ENCODE measurements at places on chromosomes 13 and 19.

DNA sequence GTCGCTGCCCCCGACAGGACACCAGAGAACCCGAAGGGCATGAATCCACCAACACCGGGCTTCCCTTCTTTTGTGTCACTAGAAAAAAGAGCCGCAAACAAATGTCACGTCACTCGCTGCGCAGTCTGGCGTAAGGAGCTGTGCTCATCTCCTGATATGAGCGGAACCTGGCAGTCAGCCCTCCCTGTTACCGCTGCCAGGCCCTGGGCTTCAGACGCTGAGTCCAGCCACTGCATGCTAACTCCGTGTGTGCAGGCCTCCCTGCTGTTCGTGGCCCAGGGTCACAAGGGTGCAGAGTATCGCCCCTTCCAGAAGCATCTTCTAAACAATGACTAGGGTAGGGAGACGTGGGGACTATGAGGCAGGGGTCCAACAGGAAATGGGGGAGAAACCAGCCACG, 71.3 kb downstream of the SLC7A1 start:
- no peak for DNase-seq

DNA sequence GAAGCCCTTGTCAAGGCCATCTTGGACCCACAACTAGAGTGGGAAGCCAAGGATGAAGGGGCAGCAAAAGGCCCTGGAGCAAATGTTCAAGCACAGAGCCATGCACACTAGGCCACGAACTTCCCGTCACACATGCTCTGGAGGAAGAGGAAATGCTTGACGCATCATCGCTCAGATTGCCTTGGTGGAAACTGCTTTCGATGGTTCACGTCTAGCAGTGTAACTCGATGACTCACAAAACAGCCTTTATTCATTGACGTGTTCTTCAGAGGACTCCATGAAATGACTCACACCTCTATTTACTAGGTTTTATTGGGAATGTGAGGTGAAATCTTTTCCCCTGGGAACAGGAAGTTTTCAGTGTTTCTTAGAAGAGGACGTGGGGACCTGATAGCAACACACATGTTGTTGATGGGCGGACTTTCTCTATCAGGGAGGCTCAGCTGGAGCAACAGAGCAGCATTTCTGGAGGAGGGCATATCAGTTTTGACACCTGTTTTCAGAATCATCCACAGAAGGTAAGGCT, 79.8 kb upstream of the FLT1 start:
- no peak for DNase-seq

DNA sequence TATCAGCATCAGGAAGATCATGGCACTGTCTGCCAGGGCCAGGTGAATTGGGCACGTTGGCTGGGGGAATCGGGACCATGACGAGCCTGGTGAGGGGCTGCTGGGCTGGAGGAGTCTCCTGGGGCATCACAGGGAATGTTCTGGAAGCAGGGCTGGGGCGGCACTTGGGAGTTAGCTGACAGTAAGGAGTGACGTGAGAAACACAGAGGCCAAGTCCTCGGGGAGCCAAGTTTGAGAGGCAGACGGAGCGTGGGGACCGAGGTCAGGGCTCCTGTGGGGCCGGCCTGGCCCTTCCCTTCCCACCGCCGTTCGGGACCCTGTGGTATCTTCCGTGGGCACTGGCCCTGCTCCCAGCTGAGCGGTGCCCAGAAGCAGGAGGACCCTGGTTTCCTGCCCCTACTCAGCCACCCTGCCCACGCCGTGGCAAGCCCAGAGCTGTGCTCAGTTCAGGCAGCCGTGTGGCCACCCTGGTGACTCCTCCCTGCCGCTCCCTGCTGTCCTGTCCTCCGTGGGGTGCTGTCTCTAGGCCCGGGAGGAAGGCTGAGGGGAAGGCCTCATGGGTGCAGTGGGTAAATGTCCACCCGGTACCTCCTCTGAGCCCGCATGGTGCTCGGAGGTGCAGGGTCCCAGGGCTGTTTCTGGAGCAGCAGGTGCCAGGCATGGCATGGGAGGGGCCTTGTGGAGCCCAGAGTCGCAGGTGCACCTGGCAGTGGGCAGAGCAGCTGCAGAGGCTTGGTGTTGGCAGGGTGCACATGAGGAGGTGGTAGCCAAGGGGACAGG, 25.2 kb downstream of the CRTC1 start:
- DNase-seq = no peak

DNA sequence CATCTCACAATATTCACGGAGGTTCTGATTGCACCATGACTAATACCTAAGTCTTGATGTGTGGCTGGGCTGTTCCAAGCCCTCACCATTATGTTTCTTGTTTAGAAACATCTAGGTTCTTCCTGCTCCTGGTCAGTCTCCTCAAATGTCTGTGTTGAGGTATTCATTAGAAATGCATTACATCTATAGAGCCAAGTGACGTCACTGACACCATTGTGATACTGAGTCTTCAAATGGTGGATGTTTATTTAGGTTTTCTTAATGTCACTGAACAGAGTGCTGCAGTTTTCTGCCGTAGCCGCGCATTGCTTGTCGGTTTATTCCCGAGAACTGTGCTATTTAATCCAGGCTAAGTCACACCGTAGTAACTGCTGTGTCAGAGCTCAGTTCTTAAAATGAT, 142.4 kb upstream of the SPACA7 start:
- DNase-seq = no peak

DNA sequence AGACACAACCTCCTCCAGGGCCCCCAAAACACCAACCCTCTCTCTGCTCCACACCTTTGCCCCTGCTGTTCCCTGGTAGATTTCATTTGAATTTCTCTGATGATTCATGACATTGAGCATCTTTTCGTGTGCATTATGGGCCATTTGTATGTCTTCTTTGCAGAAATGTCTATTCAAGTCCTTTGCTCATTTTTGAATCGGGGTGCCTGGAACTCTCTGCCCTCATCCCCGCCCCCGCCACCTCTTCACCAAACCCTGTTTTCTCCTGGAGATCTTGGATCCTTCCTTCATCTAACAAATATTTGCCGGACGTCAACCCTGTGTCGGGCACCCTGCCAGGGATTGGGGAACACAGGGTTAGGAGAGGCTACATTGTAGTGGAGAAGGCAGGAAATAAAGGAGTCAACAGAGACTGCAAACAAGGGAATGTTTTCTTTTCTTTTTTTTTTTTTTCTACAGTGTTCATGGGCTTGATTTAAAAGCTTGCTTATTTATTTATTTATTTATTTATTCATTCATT, 25.5 kb upstream of the SLC1A5 start:
- no peak for DNase-seq

- DNase-seq = no peak
These were observed 2139.9 kb downstream of the PCDH9 start for GRCh38 chr13:65090186-65090585.

GRCh38 chr13:110302997-110303396, 4.0 kb downstream of the COL4A1 start:
- DNase-seq = no peak

DNA sequence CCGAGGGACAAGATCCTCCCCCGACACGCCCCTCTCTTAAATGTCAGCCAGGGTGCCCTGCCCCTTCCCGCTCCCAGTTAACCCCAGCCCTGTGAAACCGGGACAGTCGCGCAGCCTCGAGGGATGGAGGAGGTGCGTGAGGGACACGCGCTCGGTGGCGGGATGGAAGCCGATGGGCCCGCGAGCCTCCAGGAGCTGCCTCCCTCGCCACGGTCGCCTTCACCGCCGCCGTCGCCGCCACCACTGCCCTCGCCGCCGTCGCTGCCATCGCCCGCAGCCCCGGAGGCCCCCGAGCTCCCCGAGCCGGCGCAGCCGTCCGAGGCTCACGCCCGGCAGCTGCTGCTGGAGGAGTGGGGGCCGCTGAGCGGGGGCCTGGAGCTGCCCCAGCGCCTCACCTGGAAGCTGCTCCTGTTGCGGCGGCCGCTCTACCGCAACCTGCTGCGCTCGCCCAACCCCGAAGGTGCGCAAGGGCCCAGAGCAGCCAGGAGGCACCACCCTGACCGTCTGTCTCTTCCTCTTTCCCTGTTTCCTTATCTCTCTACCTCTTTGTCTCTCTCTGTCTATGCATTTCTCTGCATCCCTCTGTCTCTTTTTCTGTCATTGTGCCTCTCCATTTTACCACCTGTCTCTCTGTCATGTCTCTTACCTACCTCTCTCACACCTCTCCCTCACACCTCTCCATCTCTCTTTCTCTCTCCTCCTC, at the start of gene NCCRP1:
Gene NCCRP1 (plus strand): TSS at position 105 of the 703 bp plus-strand sequence. CDS start 19 bp downstream, at position 124.
- DNase-seq = no peak

GRCh38 chr13:24605923-24606372, 74.3 kb upstream of the ATP12A start:
- DNase-seq = peak; percentile 85

GRCh38 chr13:20590561-20590960, 23.6 kb downstream of the IFT88 start:
- DNase-seq = no peak

GRCh38 chr19:48296963-48297734, 27.3 kb downstream of the ZNF114 start:
- no peak for DNase-seq

- DNase-seq = no peak
These were observed 978 bp downstream of the KLK8 start for GRCh38 chr19:51000426-51000825.

DNA sequence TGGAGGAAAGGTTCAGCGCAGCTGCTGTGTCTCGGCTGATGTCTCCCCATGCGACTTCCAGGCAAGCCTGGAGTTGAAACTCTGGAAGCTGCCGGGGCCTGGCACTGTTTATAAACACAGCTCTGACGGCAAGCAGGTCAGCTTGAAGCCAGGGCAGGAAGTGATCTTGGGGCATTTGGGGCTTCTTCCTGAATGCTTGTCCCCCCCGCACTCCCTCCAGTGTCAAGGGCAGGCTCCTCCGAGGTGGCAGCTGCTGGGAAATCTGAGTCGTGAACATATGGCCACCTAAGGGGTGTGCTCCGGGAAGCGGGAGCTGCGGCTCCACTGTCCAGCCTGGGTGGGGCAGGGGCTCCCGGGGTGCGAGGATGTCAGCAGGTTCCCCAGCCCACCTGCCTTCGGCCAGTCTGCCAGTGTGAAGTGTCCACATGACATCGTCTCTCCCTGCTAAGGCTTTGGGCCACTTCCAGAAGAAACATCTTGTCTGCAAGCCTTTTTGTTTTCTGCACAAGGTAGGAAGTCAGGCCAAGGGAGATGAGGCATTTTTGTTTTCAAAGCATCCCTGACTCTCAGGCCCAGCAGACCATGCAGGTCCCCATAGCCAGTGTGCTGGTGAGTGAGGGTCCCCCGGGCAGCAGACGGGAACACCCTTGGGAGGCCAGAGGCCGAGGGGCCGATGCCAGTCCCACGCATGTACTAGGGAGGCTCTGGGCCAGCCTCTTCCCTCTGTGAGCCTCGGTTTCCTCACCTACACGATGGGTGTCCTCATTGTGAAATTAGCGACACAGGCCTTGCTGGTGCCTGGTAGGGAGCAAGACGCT, 2.7 kb downstream of the PIAS4 start:
- no peak for DNase-seq

DNA sequence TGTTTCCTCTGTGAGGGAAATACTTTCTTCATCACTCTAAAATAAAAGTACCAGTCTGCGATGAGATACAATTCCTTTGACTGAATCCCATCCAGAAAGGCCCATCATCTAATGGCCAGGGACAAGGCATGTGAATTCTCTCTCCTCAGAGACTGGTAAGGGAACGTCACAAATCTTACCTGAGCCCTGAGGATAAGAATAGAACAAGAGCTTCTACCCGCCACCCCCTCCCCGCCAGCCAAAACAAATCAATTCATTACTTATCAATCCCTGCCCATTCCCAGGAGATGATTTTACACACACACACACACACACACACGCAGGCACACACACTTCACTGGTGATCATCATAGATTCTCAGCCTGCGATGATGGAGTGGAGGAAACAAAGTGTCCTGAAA, 198.7 kb downstream of the DNAJC15 start:
- no peak for DNase-seq

DNA sequence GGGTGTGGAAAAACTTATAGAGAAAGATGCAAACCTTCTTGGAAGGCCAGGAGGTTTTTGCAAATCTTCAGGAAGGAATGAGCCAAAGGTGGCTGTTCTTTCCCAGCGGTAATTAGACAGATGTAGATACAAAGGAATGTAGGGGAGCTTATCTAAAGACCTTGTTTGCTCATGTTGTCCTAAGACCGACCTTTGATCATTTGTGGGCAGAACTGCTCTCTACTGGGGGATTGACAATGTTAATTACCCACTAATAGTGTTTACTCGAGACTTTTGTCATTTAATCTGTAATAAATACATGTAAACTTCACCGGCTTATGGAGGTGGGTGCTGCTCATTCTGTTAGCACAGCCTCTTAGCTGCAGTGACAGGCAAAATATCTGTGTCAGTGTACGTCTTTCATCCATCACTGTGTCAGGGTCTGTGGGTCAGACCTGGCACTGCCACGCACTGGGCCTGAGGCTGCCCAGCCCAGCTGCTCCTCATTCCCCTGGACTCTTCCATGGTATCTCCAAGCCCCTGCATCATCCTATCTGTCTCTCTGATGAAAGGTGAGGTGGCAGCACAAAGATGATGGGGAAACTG, 68.3 kb downstream of the ZNF431 start:
- no peak for DNase-seq

DNA sequence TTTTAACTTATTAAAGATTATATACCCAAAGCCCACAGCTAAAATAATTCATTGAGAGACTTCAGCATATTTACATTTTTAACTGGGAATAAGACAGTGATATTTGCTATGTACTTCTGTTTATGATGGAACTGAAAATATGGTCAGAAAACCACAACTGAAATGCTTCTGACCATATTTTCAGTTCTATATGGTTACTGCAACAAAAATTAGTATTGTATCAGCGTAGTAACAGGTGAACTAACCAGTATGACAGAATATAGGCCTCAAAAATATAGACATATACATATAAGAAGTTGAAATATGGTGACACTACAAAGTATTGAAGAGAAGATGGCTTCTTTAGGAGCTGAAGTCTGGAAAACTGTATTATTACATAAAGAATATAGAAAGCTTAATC, 857.4 kb downstream of the OLFM4 start:
- no peak for DNase-seq

DNA sequence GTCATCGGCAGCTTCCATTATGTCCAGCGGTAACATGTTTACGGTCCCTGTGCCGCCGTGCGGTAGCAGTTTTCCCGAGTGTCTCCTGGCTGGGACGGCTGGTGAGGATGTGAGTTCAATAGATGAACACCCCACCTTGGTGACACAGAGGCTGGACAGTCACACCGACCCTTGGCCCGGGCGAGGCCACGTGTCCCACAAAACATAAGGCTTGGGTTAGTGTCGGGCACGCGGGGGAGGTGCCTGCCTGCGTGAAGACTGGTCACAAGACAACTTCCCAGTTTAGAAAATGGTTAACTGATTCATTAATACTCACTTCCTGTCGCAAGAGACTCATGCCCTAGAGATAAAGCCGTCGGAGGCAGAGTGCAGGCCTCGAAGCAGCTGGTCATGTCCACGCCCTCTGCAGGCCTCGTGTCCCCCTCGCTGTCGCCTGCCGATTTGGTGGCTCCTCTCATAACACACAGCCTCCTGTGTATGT, 17.2 kb downstream of the RASA3 start:
- DNase-seq = peak; percentile 59

DNA sequence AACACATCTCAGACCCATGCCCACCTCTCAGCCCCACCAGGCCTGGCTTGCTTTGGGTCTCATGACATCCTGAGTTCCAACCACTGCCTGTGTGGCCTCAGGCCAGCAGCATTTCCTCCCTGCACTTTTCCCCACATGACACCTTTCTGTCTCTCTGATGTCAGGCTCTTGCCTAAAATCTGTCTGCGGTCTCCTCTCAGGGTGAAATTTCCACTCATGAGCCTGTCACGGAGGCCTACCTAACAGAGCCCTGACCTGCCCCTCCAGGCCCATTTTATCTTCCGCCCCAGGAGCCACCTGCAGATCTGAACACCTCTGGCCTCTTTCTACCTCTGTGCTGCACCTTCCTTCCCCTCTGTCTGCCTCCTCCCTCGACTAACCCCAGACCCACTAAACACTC, 93.5 kb downstream of the ZDHHC20 start:
- DNase-seq = peak; percentile 62

Measured in activated CD8-positive, alpha-beta memory T cell treated with anti-CD3 and anti-CD28 coated beads for 24 hours (primary cell).